Myometrial cell (primary cell): ENCODE measurements at places on chromosomes 7 and 10. TPM values are rescaled to one million over a fixed set of nuclear protein-coding genes. Genes with fewer than 3 reads are reported as not detected.

Gene HECW1
- total RNA-seq: under 0.01 and 1.9 TPM in 2 replicates

Gene SMKR1
- 1.2 TPM in 1 of 2 replicates, not detected in the other for total RNA-seq

Gene NODAL
- not detected in 2 replicates for total RNA-seq

Gene DKK1
- total RNA-seq: 255 and 267 TPM in 2 replicates

Gene MNX1
- not detected in 2 replicates for total RNA-seq
